Prostate gland (tissue), 2 donors: ENCODE measurements at places on chromosomes 12 and 14. TPM values are rescaled to one million over a fixed set of nuclear protein-coding genes. Genes with fewer than 3 reads are reported as not detected.

DNA sequence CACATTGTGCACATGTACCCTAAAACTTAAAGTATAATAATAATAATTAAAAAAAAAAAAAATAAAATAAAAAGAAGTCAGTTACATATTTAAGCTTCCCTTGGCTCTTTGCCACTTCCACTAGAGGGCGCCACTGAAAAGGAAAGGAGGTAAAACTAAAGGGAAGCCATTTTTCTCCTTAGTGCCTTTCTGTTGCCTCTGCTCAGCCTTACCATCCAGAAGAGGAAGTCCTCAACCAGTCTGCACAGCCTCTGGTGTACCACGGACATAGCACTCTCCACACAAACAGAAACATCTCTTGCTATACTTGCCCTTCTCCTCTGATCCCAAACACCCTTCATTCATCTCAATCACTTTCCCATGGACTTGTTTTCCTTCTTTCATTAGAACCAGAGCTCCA lies 169.0 kb upstream of the EEA1 start:
- no peak for DNase-seq

The HIP1R gene
- 45.1 TPM for total RNA-seq

GRCh38 chr12:10701131-10701681 lies 21.9 kb downstream of the YBX3 start:
- no peak for DNase-seq

GRCh38 chr12:75938189-75938588 lies 93.4 kb downstream of the PHLDA1 start:
- DNase-seq = no peak

DNA sequence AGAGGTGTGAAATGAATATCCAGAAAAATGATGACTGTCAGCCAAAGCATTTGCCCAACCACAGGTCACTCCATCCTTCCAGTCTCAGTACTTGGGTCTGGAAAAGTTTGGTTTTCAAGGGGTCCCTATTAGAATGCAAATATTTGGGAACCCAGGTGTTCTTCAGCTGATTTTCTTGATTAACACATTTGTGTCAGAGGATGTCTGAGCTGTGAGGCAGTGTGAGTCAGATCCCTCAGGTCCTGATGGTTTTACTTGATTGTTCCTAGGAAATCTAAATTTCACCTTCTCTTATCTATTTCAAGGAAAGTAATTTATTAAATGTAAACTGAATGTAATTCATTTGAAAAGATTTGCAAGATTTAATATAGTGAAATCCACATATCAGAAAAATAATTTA lies 71.5 kb downstream of the SSPN start:
- DNase-seq = no peak

The VDR gene
- 4.3 TPM for total RNA-seq

GRCh38 chr14:73759714-73760597 lies 45.8 kb upstream of the PNMA1 start:
- peak; percentile 98 for DNase-seq

- no peak for DNase-seq
Measured at GRCh38 chr12:96136161-96136560, 58.0 kb upstream of the ELK3 start.

The TAS2R43 gene
- 0.36 TPM for total RNA-seq

DNA sequence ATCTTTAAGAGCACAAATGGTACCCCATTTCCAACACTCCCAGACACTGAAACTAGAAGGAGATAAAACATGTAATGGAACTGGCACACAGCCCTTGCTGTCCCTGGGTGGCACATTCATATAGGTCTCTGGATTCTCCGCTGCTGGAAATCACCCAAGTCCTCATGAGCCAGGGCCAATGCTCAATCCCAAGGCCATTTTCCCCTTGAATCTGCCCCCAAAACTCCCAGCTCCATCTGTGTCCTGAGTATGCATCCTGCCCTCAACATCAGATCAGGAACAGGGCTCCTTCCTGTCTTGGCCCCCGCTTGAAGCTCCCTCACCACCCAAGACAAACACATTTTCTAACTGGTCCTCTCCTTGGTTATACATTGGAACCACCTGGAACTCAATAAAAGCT lies 24.6 kb downstream of the KRT76 start:
- DNase-seq = no peak

DNA sequence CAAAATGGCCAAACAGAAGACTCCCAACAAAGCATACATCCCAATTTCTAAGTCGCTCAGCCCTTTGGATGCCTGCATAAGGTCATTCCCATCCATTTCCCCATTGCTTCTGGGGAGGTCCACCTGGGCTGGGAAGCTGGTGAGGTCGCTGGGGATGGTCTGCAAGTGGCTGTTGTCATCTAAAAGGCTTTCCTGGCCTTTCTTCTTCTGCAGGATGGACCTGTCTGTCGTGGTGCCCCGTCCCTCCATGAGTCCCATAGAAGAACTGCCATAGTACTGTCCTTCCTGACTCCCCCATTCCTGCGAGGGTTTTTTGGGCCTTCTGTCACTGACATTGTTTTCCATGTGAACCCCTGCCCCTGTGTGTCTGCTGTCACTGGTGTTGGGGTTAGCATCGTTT lies 221.1 kb downstream of the GLT1D1 start:
- DNase-seq = no peak

GRCh38 chr12:26861690-26862089 lies 28.7 kb upstream of the ITPR2 start:
- DNase-seq = no peak
